ENCODE measurements at places on chromosomes 5 and 9.

DNA sequence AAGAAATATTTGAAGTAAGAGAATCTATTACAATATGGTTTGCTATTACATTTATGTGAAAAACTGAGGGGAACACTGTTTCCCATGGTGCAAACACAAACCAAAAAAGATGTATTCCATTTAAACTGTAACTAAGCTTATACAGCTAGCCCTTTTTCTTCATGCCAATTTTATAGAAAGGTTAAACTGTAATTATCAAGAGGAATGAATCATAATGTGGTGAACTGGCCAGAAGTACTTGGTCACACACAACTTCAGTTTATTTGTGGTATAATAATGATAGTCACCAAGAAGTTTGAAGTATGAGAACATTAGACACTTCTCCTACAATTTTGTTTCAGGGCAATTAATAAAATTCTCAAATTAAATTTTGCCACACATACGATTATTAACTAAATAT lies 177.9 kb downstream of the XRCC4 start:
- no peak for DNase-seq

DNA sequence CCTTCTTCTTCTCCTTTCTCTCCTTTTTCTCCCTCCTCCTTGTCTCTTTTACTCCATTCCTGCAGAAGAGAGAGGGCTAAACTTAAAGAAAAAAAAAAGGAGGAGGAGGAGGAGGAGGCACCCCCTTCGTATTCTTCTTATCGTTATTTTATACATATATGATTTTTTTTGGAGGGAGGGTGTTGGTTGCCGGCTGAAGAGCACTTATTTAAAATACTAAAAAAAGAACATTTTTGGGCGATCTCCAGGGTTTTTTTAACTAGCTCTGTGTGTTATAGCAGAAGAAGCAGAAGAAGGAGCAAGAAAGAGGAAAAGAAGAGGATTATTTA lies 381 bp downstream of the NR2F1 start:
- no peak for DNase-seq

DNA sequence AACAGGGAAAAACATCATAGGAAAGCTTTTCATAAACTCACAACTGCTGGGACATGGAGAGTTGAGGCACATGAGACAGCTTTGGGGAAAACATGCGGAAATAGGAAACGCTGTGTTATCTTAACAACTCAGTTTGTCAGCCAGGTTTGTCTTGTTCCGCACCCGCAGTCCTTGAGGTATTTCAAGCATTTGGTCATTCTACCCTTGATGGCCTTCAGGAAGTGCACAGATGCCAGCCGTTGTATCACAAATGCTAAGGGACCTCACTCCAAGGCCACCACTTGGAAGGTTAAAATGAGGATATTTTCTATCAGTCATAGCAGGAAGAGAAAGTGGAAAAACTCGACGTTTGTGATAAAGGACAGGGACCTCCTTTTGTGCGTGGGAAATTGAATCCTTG lies 83.8 kb downstream of the TRIO start:
- no peak for DNase-seq

DNA sequence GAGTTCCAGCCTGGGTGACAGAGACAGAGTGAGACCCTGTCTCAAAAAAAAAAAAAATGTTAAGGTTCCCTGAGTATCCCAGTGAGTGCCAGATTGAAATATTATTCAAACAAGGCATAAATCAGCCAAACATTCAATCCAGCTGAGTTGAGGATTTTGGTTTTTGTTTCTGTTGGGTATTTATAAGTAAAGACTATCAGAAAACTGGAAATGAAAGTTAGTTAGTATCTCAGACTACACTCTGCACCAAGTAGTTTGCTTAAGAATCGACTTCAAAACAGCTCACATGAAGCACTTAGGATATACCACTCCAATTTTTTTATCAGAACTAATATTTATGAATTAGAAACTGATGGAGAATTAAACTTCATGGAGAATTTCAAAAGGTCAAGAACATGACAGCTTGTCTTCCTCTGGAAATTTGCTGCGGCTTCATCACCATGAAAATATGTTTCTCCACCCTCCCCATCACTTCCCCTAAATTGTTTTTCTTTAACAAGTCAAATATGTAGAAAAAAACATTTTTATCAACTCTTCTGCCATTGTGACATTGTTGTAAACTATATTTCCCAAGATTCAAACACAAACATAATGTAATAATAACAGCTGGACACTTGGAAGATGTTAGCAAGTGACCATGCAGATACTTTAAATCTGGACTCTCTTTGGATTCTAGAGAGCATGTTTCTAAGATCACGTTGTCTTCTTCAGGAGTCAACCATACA lies 110.0 kb upstream of the PTGER4 start:
- DNase-seq: no peak

- no peak for DNase-seq
Observed at GRCh38 chr5:176748073-176748966, 62.0 kb upstream of the UNC5A start.

GRCh38 chr9:1768561-1768960 lies 246.6 kb upstream of the SMARCA2 start:
- no peak for DNase-seq

- DNase-seq: no peak
Observed at GRCh38 chr5:61840361-61840760, 465.6 kb upstream of the KIF2A start.

GRCh38 chr5:158819840-158820620 lies 279.7 kb downstream of the EBF1 start:
- DNase-seq: no peak

- DNase-seq: no peak
Observed at GRCh38 chr5:127492854-127493738, 24.3 kb upstream of the PRRC1 start.

DNA sequence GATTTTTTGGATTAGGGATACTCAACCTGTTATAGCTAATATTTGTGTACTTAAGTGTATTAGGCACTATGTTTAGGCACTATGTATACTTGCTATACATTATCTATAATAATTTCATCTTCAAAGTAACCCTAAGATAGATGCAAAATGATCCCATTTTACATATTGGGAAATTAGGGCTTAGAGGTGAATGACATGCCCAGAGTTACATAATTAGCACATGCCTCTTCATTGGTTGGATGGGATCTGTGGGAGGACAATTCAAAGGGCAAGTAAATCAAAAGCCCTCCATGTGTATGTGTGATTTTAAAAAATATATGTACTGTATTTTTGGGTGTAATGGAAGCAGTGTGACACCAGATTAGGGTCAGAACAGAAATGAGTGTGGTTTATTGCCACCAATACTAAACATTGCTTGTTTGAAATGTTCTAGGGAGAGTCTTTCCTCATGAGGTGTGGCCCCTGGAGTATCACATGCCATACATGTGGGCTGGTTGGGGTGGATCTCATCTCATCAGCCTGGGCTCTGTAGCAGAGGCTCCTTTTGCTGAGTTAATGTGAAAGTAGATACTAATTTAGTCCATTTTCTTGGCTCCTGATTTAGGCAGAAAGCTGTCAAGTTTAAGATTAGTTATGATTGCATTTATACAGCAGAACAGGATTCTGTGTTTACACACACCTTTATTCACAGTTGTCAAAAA lies 5.5 kb downstream of the C9orf85 start:
- DNase-seq: no peak

GRCh38 chr5:59621477-59621876 lies 272.0 kb downstream of the PDE4D start:
- no peak for DNase-seq

DNA sequence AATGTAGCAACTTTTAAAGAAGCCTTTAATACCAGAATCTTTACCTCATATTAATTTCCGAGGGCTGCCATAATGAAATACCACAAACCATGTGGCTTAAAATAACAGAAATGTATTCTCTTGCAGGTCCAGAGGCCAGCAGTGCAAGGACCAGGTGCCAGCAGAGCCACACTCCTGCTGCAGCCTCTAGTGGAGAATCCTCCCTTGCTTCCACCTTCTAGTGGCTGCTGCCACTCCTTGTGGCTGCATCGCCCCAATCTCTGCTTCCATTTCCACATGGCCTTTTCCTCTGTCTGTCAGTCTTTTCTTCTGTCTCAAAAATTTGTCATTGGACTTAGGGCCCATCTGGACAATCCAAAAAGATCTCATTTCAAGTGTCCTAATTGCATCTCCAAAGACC lies 401.5 kb downstream of the EFNA5 start:
- no peak for DNase-seq

DNA sequence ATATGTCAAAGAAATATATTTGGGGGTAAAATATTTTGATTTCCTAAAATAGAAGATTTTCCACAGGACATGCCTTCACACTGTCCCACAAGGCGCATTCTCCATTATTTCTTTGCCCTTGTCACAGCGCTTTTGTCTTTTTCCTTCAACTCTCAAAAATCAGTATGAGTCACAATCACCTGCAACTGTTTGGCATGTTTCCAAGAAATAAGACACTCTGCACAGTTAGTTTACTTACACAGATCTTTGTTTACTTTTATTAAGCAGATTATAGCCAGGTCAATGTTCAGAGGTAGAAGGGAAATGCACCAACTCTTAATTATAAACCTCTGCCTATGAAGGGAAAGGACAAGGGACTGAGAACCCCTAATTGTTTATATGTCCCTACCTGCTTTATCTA lies 9.5 kb downstream of the CEMIP2 start:
- DNase-seq: no peak

DNA sequence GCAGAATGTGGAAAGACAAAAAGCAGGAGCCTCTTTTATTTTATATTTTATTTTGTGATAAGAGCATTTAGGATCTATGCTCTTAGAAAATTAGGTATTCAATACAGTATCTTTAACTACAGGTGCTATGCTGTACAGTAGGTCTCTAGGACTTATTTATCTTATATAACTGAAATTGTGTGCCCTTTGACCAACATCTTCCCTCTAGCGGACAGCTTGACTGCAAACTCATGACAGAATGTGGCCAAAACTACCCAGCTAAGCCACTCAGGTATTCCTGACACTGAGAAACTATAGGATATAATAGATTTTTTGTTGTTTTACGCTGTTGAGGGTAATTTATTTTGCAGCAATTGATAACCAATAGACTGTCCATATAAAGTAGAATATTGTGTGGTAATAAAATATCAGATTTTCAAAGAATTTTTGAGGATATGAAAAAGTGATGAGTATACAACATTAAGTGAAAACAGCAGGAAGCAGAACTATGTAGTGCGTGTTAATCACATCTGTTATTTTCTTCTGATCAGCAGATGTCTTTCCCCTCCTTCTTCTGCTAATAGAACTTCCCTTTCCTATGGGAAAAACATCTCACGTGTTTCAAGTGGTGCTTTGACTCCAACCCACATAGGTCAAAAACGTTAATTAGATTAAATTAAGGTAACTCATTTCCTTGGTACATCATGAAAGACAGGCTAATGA lies 69.9 kb upstream of the SELENOP start:
- no peak for DNase-seq

DNA sequence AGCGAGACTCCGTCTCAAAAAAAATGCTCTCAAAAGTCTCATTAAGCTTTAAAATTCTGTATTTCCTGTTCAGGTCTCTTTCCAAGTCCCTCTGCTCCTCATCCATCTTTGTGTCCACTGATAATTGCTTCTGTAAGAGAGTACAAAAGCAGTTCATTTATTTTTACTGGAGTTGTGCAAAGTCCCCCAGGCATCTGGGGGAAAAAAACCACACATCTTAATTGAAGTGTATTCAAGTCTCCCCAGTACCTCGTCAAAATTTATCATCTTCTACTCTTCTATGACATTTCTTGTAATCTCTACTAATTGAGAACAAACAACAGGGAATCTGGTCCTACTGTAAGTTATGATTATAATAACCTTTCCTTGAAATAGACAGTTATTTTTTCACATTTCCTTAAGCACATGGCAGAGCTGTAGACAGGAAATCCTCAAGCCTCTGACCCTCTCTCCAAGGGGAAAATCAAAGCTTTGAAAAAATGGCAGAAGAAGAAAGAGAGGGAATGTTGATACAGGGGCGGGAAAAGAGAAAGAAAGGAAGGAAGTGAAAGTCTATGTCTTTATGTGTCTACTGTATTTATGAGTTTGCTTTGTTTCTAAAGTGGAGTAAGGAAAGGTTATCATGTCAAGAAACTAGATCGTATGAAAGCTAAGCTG lies 51.5 kb downstream of the RAI14 start:
- no peak for DNase-seq

GRCh38 chr5:57650360-57651069 lies 167.9 kb upstream of the ACTBL2 start:
- DNase-seq: peak; percentile 68

- DNase-seq: no peak
Observed at GRCh38 chr9:129933185-129934040, 98.2 kb downstream of the USP20 start.

DNA sequence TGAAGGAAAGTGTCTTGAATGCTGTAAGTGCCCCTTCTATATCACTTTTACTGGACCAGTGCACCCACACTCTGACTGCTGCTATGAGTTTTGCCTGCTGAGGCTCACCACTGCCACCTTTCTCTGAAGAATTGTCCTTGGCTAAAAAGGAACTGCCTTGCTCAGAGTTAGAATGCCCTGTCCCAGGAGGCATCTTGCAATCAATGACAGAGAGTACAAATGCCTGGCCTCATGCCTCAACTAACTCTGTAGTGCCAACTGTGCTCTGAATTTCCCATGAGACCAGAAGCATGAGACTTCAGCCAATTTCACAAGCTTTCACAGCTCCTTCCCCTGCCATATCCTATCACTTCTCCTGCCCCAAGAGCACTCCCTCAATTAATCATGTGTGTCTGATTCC lies 569.7 kb downstream of the ZNF608 start:
- no peak for DNase-seq

GRCh38 chr9:7196467-7196866 lies 438.7 kb downstream of the KDM4C start:
- DNase-seq: no peak

GRCh38 chr9:112894699-112895098 lies 4.0 kb upstream of the SLC46A2 start:
- no peak for DNase-seq

- no peak for DNase-seq
Observed at GRCh38 chr5:32083981-32084430, 90.1 kb downstream of the GOLPH3 start.

DNA sequence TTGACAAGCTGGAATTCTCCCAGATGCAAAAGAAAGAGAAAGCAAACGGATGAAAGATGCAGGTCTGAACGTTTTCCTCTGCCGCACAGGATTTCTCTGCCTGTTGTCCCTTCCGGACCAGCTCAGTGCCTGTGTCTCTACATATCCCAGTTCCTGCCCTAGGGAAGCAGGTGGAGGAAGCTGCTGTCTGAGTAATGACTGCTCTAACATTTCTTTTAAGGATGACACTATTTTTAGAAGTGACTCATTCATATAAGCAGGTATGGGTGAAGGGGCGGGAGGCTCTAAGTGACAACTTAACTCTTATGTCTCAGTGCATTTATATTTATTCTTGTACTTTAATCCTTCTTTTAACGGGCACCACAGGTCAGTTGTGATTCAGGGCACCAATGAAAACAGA lies 128.8 kb downstream of the SLC24A2 start:
- DNase-seq: no peak

DNA sequence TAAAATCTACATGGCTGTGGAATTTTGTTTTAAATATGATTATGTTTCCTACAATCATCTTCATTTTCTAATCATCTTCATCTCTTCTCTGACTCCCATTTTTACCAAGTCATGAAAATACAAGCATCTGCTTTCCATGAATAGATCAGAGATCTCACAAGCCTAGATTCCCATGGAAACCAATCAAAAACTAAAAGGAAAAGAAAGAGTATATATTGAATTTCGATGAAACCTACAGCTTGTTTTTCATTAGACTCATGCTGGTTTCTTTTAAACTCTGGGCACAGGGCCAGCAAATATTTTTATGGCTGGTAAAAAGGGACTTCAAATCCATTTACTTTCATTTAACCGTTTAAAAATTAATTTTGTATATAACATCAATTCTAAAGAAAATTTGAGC lies 51.2 kb downstream of the INVS start:
- no peak for DNase-seq

Measured in WERI-Rb-1 (cell line).